Subcutaneous preadipocyte (primary cell): ENCODE measurements at places on chromosomes 1 and 21. TPM values are rescaled to one million over a fixed set of nuclear protein-coding genes. Genes with fewer than 3 reads are reported as not detected.

The CRYBG2 gene
- total RNA-seq: not detected in 2 replicates

The TXNDC12 gene
- 25.8 and 26.1 TPM in 2 replicates for total RNA-seq

The TMEM50B gene
- total RNA-seq: 19.5 and 19.7 TPM in 2 replicates

The OR2T33 gene
- not detected in 2 replicates for total RNA-seq

The APCS gene
- total RNA-seq: not detected in 2 replicates

The ST6GALNAC5 gene
- 0.37 and 0.39 TPM in 2 replicates for total RNA-seq

The ALG6 gene
- total RNA-seq: 10.7 and 16.4 TPM in 2 replicates

The LRRC41 gene
- 93.3 and 110 TPM in 2 replicates for total RNA-seq

The NR0B2 gene
- not detected in 2 replicates for total RNA-seq

The NUAK2 gene
- total RNA-seq: 0.37 and 1.2 TPM in 2 replicates

The CCDC27 gene
- total RNA-seq: not detected in 2 replicates

The CHODL gene
- total RNA-seq: under 0.01 TPM in 1 of 2 replicates, not detected in the other

The CASZ1 gene
- total RNA-seq: under 0.01 TPM in 1 of 2 replicates, not detected in the other

The FNDC5 gene
- 0.20 and 0.37 TPM in 2 replicates for total RNA-seq

The SPRR4 gene
- not detected in 2 replicates for total RNA-seq

The ASTN1 gene
- total RNA-seq: not detected in 2 replicates

The RIMKLA gene
- not detected in 2 replicates for total RNA-seq

The ZBTB37 gene
- total RNA-seq: 5.5 and 5.7 TPM in 2 replicates

The RUNX1 gene
- total RNA-seq: 18.4 and 20.9 TPM in 2 replicates

The ZBTB40 gene
- 11.4 and 16.4 TPM in 2 replicates for total RNA-seq

The PTPN7 gene
- not detected in 2 replicates for total RNA-seq

The RIPK4 gene
- total RNA-seq: under 0.01 TPM in 1 of 2 replicates, not detected in the other
